ENCODE measurements at places on chromosomes 11 and 22. TPM values are rescaled to one million over a fixed set of nuclear protein-coding genes. Genes with fewer than 3 reads are reported as not detected.

The CHST1 gene
- not detected for total RNA-seq

GRCh38 chr11:58068655-58069054, 37.9 kb downstream of the OR6Q1 start:
- no peak for DNase-seq

DNA sequence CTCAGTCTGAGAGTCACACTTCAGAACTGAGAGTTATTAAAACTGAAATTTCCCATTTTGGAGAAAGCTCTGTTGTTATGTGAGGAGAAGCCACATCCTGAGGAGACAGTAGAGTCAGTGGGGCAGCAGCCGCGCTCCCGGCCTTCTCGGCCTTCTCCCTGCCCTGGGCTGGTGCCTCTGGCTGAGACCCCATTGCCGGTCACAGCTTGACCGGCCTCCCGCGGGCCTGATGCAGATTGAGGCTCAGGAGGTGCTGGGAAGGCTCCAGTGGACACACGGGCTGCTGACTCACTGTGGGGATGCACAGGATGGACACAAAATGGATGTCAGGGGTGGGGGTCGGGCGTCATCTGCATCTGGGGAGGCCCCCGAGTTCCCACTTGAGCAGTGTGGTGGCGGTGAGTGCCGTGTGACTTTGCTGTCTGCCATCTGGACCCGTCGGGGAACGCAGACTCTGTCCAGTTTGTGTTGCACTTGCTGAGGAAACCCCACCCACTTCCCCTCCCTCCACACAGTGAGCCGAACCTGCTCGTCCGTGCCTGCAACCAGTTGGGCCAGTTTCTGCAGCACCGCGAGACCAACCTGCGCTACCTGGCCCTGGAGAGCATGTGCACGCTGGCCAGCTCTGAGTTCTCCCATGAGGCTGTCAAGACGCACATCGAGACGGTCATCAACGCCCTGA, 50.1 kb downstream of the MUC6 start:
- peak; percentile 63 for DNase-seq

- DNase-seq, result no peak
Measured at GRCh38 chr11:115930291-115930690, 426.1 kb upstream of the CADM1 start.

- no peak for DNase-seq
Measured at GRCh38 chr11:112632866-112633505, 328.2 kb upstream of the NCAM1 start.

DNA sequence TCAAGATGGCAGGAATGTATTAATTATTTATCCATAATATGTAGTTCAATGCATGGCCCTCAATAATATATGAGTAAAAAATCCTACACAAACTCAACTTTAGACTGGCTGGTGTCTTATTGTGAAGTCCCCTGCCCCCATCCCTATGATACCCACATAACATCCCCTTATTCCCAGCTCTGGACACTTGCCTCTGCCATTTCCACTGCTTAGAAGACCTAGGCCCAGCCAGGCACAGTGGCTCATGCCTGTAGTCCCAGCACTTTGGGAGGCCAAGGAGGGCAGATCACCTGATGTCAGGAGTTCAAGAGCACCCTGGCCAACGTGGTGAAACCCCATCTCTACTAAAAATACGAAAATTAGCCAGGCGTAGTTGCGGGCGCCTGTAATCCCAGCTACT, 84.4 kb downstream of the BDNF start:
- no peak for DNase-seq

All from Caco-2 (cell line).